ENCODE measurements at places on chromosomes 11 and 22.

GRCh38 chr22:29973269-29973668, 90.3 kb downstream of the MTMR3 start:
- DNase-seq, result no peak

DNA sequence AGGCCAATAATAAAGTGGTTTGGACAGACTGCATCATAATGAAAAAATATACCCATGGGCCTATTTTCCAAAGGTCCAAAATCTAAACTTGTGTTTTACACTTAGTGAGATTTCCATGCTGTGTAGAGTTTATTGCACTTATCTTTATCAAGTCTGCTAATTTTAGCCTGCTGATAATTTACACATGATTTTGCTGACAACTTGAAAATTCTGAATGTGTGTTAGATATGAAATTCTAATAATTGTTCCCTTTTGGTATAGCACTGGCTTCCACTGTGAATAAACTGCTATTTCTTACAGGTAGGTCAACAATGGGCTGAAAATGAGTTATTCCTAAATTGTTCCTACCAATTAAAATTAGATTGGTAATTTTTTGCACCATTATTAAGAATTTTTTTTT, 589.1 kb upstream of the ANO3 start:
- DNase-seq, result no peak

DNA sequence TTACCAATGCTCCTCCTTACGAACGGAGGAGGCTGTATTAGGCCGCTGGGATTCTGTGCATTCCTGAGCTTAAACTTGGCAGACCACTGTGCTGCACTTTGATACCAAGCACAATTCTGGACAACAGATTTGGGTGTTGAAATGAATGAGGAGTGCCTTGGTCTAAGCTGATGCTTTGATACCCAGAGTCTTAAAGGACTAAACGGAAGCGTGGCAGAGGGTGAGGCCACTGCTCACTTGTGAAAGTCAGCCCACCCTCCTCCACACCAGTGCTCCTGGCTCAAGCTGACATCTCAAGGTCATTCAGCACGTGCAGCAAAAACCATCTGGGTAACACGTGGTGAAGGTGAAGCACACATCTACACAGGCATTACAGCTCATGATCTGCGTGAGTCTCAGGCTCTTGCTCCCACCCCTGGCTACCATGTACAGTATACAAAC, 85.9 kb downstream of the MICAL3 start:
- no peak for DNase-seq

GRCh38 chr11:27694992-27695391, 5.3 kb downstream of the BDNF start:
- no peak for DNase-seq

DNA sequence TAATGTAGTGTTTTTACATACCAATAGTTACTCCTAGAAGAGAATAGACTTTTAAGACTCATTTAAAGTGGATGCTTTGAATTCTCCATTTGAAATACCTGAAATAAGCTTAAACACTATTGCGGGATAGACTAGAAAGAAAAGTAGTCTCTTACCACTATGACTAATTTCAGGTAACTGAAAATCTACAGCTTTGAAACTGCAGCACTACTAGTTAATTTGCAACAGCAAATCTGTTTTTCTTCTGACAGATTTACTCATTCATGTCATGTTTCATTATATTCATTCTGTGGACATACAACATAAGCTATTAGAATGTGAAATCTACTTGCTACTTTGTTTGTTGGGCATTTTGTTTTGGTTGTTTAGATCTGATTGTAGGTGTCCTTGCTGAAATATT, 153.6 kb downstream of the MAML2 start:
- no peak for DNase-seq

- no peak for DNase-seq
These were observed 14.9 kb downstream of the GAS2 start for GRCh38 chr11:22681281-22681812.

GRCh38 chr11:70507466-70508230, 109.3 kb downstream of the CTTN start:
- no peak for DNase-seq

DNA sequence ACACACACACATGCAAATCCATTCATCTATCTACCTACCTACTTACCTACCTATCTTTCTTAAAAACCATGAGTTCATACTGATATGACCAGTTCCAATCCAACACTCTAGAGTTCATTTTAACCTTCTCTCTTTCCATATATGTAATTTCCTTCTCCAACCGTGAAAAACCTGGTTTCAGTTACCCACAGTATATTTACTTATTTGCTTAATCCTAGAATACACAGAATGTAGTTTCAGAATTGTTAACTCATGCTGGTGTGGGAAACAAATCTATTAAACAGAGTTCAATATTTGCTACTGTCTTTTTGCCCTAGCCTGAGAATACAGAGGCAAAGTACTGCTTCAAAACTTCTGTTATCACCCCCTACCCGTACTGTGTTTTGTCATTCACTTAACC, 101.3 kb downstream of the RRM1 start:
- DNase-seq, result no peak

DNA sequence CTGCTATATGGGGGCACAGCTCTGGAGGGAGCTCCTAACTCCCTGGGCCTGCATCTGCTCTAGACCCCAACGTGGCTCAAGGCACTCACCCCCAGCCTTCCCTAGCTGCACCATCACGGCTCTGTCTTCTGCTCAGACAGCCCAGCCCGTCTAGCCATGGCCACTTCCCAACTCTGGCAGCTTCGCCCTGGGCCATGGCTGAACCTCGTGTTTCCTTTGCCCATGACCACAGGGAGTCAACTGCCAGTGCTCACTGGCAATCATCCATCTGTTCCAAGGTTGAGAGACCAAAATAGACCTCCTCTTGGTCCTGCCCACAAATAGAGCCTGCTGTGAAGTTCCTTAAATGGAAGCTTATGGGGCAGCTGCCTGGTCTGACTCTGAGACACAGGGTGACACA, 5.4 kb downstream of the LMO1 start:
- no peak for DNase-seq

GRCh38 chr22:37922191-37922590, 16.1 kb downstream of the MICALL1 start:
- DNase-seq, result no peak

DNA sequence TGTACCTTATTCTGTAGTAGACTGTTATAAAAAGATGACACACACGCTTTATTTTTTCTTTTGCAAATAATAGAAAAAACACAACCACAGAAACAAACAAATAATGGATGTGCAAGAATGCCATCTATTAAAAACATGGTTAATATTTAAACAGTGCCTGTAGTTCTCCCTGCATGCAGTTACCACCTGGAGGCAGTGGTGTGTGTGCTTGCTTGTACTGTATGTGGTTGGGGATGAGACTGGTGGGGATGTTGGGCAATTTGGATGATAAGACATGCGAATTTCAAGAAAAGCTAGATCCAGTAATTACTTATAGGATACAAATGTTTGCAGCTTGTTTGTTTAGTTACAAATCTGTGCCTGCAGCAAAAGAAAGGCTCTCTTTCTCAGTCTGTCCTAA, 3.6 kb downstream of the C11orf87 start:
- DNase-seq, result no peak

DNA sequence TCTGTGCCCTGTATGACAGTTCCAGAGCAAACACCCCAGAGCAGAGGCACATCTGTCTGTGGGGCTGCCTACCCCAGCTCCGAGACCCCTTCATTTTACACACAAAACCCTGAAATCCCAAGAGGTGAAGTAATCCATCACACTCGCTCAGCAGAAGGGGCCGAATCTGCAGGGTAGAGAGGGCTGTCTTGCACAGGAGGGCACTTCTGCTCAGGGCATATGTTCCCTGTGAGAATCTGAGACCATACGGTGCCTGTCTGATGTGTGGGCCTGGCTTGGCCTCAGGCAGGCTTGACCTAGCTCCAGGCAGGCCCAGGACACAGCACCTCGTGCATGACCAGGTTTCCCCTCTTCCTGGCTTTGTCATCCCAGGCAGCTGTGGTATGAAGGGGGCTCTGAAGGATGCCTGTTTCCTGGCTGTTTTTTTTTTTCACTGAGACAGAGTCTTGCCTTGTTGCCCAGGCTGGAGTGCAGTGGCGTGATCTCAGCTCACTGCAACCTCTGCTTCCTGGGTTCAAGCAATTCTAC, 37.2 kb downstream of the GRIK4 start:
- no peak for DNase-seq

DNA sequence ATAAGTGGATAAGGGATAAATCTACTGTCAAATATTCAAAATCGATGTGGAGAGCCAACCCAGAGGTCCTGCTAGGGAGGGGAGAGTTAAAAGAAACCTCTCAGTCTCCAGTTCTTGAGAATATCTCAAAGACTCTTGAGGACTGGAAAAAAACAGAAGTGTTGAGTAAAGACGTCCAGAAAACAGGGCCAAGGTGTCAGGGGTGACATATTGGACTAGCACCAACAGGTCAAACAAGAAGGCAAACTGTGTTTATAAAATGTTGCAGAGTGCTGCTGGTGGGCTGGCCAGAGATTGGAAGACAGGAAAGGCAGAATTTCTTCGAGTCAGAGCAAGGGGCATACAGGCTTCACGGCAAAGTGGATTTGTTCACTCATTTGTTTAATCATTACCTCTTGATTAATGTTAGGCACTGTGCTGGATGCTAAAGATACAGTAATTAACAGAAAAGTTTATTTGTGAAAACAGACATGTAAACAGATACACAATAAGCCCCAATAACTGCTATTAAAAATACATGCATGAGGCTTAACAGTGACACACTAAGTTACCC, 33.7 kb upstream of the SMPD1 start:
- no peak for DNase-seq

DNA sequence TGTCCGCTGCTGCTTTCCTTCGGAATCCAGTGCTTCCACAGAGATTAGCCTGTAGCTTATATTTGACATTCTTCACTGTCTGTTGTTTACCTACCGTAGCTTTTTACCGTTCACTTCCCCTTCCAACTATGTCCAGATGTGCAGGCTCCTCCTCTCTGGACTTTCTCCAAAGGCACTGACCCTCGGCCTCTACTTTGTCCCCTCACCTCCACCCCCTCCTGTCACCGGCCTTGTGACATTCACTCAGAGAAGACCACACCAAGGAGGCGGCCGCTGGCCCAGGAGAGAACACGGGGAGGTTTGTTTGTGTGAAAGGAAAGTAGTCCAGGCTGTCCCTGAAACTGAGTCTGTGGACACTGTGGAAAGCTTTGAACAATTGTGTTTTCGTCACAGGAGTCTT, 15.4 kb upstream of the ST14 start:
- no peak for DNase-seq
